NAMALWA (cell line): ENCODE measurements at places on chromosomes 6 and 20.

DNA sequence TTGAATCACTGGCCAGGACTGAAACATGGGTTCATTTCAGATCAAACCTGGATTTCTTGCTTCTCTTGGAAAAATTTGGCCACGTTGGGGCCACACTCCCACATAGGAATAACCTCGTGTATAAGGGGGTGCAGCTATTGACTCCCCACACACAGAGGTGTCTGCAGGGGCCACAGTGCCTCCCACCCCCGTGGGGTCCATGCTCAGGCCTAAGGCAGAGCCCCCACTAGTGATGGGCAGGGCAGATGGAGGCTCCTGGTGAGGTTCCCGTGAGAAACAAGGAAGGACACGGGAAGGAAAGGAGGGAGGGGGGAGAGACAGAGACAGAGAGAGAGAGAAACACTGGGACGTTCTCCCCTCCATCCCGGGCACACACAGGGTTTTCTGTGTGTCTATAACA lies 230.5 kb downstream of the ERMARD start:
- no peak for DNase-seq

GRCh38 chr6:39140556-39141167 lies 25.7 kb upstream of the SAYSD1 start:
- no peak for DNase-seq

DNA sequence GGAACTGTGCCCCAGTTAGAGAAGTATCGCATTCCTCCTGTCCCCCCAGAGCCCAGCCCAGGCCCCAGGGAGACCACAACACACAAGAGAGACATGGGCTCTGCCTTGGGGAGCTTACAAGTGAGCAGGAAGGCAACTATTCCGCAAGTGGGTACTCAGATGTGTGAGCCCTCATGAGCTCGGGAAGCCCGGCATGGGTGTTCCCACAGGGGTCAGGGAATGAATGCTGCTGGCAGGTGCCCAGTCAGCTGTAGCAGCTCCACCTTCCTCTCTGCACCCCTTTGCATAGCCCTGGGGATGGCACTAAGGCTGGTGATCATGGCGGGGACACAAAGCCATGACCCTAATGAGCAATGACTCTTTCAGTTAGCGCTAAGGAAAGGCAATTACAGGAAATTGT lies 194.1 kb downstream of the SYNDIG1 start:
- no peak for DNase-seq

DNA sequence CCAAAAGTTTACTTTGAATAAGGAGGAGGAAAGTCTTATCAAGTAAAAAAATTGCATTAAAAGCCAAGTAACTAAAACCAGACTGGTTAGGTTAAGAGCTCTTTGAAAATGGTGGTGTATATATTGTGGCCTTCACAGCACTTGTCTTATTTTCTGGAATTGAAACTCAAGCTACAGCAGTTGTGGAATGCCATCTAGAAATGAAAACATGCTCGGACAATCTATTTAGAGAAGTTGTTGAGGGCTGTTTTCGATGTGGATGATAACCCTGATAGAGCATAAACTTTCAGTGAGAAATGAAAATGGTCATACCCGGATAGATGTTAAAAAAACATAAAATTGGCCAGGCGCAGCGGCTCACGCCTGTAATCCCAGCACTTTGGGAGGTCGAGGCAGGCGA lies 47.0 kb downstream of the ARID1B start:
- DNase-seq = no peak

GRCh38 chr6:142821860-142822259 lies 123.1 kb downstream of the HIVEP2 start:
- DNase-seq = no peak

DNA sequence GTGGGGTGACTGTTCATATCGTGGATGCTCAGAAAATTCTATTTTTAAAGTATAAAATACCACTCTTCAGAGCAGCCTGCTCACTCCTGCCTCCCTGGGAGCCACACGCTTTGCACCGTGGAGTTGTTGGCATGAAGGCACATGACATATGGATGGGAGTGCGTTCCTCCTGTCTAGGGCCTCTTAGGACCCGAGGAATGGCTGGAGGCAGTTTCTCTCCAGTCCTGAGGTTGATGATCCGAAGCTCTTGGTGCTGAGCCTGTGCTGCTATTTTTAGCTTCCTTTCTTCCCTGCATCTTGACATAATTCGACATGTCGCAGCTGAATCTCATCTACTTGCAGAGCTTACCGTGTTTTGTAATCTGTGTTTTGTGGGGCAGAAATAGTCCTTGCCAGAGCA lies 73.9 kb downstream of the PHACTR3 start:
- DNase-seq = no peak

DNA sequence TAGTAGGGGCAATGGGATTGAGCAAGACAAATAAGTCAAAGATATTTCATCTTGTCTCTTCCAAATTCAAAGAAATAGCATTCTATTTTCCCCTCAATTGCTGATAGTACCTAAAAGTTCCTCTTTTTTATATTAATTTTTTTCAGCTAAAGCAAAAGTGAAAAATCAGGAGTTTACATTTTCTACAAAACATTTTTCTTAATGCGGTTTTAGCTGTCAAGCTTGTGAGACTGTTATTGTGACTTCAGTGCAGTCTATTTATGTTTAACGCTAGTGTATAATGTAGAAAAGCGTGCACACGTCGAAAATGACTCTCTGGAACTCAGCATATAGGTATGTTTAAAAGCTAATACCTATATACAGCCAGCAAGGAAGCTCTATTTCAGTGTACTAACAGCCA lies 119.8 kb downstream of the BTBD3 start:
- DNase-seq = no peak

DNA sequence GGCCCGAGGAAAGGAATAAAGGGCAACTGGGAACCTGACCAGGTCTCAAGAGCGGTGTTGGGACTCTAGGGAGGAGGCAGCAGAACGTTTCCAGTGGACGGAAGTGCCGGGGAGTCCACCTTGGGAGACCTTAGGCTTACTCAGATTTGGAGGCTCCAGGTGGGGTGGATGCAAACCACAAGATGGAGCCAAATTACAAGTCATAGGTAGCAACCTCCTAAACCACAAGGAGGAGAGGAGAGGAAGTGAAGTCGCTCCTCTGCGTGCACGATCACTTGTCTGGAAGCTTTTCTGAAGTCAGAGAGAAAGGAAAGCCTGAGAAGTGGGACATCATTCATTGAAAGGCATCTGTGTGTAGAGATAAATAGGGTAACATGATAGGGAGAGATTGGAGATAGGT lies 9.3 kb downstream of the HLA-DOA start:
- DNase-seq = peak; percentile 65
